ENCODE measurements at places on chromosomes 1 and 21.

DNA sequence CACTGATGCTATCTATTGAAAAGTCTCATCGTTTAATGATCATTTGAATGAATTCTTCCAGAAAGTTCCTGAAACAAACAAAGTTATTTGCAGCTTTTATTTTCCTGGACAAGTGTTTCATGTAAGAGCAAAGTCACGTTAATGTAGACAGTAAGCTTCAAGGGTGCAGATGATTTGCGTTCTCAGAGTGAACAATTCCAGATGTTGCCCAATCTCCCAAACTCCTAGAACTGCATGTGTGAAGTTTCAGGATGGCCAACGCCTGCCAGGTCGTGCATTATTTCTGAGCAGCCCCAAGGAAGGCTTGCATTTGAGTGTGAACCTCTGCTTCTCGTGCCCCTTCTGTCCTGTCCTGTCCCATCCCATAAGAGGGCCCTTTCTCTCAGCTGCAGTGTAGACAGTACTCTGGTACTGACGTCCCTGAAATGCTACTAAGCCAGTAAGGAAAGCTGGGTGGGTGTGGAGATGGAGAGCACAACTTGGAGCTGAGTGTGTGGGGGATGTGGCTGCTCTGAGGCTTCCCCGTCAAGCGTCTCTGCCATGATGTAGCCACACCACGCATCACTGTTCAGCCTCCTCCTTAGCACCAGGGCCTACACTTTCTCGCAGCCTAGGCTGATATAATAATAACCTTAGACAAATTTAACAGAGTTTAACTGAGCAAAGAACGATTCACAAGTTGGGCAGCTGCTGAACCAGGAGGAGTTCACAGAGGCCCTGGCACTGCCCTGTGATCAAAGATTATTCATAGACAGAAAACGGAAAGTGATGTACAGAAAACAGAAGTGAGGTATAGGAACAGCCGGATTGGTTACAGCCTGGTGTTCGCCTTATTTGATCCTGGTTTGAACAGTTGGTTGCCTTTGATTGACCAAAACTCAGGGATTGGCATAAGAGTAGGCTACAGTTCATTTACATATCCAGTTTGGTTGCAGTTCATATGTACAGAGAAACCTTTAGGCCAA lies 50.4 kb downstream of the RHOU start:
- no peak for DNase-seq

- DNase-seq = no peak
These were observed 16.1 kb downstream of the RBM15 start for GRCh38 chr1:110355321-110355720.

- no peak for DNase-seq
These were observed 843.8 kb downstream of the USP25 start for GRCh38 chr21:16573578-16573977.

DNA sequence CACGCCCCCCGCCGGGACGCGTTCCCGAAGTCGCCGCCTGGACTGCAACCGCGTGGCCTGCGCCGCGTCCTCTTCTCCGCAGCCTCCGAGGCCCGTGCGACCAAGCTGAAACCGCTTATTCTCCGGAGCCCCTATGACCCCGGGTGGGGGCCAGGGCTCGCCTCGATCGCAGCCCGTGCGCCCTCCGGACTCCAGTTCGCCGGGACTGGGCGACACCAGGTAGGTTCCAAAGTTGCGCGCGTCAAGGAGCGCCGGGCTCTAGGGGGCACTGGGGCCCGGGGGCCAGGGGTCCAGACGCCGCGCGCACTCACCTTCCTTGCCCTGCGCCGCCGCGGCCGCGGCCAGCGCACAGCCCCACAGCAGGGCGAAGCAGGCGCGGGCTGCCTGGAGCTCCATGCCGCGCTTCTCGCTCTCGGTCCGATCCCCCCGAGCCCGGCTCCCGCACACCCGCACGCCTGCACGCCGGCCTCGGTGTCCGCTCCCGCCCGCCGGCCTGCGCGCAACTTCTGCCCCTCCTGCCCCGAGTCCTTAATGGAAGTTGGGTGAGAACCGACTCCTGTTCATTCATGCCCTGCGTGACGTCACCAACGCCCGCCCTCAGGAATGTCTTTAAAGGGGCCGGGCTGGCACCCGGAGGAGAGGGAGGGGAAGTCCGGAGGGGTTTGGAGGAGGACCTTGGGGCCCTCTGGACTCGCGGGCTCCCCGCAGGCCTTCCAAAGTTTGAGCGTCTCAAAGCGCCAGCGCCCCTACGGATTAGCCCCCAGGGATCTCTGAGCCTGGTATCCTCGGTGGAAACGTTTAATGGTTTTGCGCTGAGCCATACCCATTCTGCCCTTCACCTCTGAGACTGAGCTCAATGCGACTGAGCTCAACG lies at the start of gene EPHA2:
TSS of gene EPHA2 (minus strand) at position 533 of the 874 bp plus-strand sequence. CDS start at position 396, 137 bp downstream.
- DNase-seq = no peak

- DNase-seq = no peak
These were observed 567.1 kb downstream of the PTPRC start for GRCh38 chr1:199205740-199206441.

- no peak for DNase-seq
These were observed 921.9 kb upstream of the PRMT6 start for GRCh38 chr1:106134561-106134960.
